ENCODE measurements at places on chromosomes 3 and 15.

- no peak for DNase-seq
Observed at GRCh38 chr3:30077746-30078145, 528.7 kb upstream of the TGFBR2 start.

DNA sequence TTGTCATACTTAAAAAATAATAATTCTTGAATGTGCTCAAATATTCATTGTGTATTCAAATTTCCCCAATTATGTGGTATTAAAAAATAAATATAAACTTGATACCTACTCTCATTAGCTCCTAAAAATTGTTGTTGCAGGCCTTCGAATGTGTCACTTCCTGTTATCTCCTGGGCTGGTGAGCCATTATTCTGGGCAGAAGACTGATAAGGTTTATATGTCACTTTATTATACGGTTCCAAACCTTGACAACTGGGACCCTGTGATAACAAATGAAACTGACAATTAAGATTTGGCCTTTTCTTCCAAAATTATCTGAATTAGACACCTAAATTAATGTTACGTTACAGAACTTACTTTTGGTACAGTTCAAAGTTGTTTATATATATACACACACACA is 15.0 kb downstream of the CEP152 start:
- no peak for DNase-seq

- no peak for DNase-seq
Observed at GRCh38 chr15:50675535-50676144, 11.0 kb downstream of the TRPM7 start.

DNA sequence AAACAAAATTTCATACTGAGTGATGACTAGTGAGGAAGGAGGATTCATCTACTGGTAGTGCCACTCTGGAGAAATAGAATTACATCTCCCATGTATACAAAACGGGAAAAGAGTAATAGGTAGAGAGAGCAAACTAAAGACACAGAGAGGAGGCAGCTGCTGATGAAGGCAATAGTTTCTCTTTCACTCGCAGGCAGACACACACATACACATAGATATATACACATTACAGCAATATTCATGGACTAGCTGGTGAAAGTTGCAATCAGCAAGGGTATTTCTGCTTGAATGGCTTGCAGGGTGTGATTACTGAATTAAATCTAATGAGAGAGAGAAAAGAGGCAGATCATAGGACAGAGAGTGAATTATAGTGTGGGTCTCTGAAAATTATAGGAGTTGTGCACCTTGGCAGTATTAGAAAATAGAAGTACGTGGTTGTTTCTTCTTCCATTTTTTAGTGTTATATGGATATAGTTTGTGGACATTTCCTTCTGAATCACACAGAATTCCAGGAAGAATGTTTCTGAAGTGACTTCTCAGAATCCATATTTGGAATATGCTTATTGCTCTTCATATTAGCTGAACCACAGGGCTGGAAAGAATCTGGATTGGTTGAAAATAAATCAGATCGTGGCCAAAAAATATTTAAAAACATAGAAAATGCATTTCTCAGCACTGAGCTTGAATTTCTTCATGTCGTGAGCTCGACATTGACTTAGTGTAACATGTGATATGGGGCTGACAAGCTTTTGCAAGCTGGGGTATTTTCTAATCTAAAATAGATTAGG is 991.2 kb downstream of the TUSC7 start:
- DNase-seq: no peak

DNA sequence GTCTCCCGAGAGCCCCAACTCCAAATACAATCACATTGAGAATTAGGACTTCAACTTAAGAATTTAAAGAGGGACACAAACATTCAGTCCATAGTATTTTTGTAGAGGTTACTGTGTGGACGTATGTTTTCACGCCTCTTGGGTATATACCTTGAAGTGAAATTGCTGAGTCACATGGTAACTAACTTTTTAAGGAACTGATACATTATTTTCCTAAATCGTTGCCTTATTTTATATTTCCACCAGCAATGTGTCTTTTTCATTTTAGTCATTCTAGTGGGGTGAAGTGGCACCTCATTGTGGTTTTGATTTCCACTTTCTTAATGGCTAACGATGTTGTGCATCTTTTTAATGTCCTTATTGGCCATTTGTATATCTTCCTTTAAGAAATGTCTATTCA is 11.8 kb downstream of the PARP15 start:
- no peak for DNase-seq

DNA sequence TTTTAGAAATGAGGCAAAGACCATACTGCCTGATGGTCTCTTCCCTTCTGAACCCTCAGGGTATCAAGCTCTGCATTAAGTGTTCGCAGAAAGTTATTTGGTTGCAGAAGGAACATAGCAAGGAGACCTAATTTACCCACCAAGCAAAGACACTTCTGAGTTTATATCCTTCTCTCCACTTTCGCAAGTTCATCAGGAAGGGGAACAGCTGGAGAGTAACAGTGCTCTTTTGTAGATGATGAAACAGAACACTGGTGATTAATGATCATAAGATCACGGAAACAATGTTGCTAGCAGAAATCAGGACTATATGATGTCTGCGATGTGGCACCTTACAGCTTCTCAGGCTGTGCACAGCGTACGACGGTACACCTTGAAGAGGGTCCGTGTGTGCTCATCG is 62.1 kb downstream of the NCEH1 start:
- no peak for DNase-seq

GRCh38 chr15:94414916-94415315 is 183.6 kb downstream of the MCTP2 start:
- DNase-seq: no peak

DNA sequence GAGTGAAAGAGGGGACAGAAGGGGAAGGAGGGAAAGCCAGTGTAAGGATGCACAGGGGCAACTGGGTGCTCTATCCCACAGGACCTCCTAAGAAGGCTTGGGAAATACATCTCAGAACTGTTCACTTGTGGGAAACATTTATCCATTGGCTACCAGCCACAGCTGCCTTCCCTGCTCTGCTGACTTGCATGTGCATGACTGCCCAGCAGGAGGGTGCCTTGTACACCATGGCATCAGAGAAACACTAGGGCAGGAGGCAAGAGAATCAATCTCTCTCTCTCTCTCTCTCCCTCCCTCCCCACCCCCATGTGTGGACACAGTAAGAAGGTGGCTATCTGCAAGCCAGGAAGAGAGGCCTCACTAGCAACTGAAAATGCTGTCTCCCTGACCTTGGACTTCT is 62.9 kb upstream of the ZBTB38 start:
- DNase-seq: no peak

- no peak for DNase-seq
Observed at GRCh38 chr3:120177151-120177550, 82.9 kb upstream of the GSK3B start.

GRCh38 chr15:101087172-101087769 is 164.6 kb downstream of the CHSY1 start:
- DNase-seq: no peak

DNA sequence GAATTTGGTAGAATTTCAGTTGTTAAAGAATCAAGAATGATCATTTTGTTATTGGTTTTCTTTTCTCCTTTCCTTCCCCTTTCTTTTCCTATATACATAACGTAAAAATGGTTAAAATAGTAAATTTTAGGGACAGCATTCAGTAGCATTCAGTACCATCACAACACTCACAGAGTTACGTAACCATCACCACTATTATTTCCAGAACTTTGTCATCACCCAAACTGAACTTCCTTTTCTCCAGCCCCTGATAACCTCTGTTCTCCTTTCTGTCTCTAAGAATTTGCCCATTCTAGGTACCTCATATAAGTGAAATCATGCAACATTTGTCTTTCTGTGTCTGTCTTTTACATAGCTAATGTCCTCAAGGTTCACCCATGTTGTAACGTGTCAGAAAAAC is 165.3 kb downstream of the AKAP13 start:
- no peak for DNase-seq

DNA sequence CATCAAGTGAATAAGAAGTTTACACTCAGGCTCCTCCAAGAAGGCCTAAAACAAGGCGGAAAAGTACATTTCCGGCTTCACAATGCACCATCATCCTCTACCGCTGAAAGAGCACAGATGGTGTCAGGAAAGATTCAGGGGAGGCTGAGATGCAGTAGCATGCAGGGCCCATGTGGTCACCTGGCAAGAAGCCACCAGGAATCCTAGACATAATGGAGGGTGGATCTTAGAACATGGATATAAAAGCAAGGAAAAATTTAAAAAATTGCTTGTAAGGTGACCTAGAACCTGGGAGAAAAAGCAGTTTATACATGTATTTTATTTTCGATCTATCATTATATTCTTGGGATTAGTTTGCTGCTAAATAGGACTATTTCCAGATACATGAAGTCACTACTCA is 21.9 kb upstream of the OTOL1 start:
- no peak for DNase-seq

- DNase-seq: no peak
Observed at GRCh38 chr15:63491116-63491827, 13.1 kb upstream of the USP3 start.

DNA sequence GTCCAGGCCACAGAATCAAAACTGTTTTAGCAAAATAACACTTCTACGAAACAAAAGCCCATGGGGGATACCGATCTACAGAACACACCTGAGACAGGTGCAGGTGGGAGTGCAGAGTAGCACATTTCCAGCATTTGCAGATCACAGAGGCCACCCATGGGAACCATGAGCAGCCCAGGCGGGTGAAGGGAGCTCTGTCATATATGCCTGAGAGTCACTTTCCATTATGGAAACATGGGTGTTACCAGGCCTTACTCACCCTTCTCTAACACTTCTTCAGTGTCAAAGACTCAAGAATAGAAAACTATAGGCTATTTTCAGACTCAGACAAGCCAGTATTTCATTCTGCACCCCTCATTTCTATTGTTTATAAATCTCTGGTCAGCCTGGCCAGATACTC is 3.5 kb downstream of the PLA1A start:
- DNase-seq: no peak

GRCh38 chr3:66615643-66616301 is 115.0 kb upstream of the LRIG1 start:
- no peak for DNase-seq

DNA sequence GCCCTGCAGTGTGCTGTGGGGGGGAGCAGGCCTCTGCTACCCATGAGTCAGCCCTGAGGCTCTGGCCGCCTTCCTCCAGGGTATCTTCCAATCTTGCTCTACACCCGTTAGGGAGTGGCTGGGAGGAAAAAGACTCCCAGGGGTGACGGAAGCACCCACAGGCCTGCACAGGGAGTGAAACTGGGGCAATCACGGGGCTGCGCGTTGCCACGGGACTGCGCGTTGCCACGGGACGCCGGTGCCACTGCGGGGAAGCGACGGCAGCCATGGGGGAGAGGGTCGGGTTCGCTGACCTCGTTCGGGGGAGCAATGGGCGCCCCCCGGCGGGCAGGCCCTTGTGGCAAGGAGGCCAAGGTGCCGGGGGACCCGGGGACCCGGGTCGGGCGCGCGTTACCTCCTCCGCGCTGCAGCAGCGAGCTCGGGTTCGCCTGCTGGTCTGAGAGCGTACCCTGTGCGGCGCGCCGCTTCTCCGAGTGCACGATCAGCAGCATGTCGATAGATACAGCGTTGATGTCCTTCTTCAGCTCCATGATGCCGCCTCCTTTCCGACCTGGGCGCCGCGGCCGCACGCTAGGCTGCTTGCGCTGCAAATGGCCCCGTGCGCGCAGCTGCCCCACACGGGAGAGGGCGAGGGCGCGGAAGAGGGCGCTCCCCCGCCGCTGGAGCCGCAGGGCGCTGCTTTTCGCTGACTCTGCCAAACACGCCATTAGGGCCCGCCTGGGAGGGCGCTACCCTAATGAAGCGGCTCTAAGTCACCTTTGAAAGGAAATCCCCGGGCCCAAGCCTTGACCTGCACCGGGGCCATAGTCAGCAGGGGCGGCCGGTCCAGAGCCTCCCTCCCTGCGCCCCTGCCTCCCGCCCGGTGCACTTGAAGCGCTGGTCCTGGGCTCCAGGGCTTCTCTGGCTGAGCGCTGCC is at the start of gene KY:
KY (minus strand) TSS at position 592 of the 916 bp plus-strand sequence; CDS start at position 530, 62 bp downstream.
- no peak for DNase-seq

- DNase-seq: no peak
Observed at GRCh38 chr15:60611592-60612346, 132.8 kb upstream of the ICE2 start.

DNA sequence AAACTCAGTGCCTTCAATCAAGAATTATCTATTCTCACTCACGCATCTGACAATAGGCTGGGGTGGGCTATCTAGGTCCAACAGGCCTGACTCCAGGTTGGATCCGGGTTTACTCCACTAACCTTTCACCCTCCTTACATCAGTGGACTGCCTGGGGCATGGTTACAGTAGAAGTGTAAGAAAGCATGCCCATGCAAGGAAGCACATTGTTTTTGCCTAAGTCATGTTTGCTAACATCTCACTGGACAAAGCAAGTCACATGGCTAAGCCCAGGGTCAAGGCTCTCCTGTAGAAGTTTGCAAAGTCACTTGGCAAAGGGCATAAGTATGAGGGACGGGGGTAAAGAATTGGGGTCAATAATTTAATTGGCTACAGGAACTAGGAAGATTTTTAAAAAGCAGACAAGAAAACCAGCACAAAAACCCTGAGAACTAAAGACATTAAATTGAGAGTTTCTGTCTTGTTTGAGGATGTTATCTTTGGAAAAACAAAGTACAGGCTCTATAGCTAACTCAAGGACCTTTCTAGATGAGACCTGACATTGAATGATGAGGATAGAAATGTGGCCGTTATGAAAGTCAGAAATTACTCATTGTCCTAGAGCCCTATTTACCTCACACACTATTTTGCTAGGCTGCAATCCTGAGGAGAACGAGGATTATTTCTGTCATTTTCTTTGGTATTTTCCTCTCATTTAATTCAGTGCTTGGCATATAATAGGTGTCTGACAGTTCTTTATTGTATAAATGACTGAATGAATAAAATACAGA is 214.2 kb downstream of the IL20RB start:
- no peak for DNase-seq

All from stimulated activated CD4-positive, alpha-beta T cell treated with anti-CD3 and anti-CD28 coated beads, Interleukin-15, amount 100 ng/mL, for 48 hours (primary cell).